WTC11 (cell line): ENCODE measurements at places on chromosomes 11 and 22. TPM values are rescaled to one million over a fixed set of nuclear protein-coding genes. Genes with fewer than 3 reads are reported as not detected.

DNA sequence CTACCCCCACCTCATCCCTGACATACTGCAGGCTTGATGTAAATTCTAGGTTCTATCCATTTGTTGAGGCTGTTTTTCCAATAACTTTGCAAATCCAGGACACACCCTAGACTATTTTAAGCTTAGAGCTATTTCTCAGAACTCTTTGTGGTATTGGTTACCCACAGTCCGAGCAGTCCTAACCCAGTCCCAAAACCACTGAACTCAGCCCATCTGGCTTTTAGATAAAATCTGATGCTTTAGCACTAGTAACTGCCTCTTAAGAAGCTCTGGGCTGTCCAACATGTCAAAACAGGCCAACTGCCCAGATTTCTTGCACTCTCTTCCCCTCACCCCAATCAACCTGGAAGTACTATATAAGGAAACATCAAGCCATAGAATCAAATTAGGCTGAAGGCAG lies 344.4 kb upstream of the CADM1 start:
- no peak overlapping the region for H3K27ac ChIP-seq
- peaks cover 6% of the 10 kb centered on the region for H3K27me3 ChIP-seq
- H3K4me1 ChIP-seq = no peaks in the 10 kb centered on the region
- H3K4me3 ChIP-seq = no peak overlapping the region
- no peak for DNase-seq

DNA sequence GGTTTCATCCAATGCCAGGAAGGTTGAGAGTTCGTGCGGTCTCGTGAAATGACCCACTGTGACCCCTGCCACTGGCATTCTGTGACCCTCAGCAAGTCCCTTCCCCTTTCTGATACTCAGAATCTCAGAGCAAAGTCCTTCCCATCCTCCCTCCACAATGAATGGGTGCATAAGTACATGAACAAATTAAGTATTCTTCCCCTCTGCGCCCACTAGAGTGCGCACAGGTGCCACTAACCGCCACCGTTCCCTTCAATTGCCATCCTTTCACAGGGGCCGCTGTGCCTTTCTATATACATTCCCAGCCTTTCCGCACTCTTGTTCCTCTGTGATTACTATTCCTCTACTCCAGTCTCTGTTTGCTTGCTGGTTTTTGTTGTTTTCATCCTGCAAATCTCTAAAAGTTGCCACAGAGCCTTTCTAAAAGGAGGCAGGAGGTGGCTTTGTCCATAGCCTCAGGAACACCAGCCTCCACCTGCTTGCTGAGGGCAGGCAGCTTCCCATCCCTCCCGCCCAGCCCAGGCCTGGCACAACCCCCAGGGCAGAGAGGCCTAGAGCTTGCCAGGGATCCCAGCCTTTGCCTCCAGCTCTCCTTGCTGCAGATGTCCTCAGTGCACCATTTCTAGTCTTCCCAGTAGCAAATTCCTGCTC lies 6.7 kb upstream of the AP1B1 start:
- H3K27me3 ChIP-seq = no peaks in the 10 kb centered on the region
- peak; percentile 77 for DNase-seq
- no peak overlapping the region for H3K4me3 ChIP-seq
- no peaks in the 10 kb centered on the region for H3K36me3 ChIP-seq

DNA sequence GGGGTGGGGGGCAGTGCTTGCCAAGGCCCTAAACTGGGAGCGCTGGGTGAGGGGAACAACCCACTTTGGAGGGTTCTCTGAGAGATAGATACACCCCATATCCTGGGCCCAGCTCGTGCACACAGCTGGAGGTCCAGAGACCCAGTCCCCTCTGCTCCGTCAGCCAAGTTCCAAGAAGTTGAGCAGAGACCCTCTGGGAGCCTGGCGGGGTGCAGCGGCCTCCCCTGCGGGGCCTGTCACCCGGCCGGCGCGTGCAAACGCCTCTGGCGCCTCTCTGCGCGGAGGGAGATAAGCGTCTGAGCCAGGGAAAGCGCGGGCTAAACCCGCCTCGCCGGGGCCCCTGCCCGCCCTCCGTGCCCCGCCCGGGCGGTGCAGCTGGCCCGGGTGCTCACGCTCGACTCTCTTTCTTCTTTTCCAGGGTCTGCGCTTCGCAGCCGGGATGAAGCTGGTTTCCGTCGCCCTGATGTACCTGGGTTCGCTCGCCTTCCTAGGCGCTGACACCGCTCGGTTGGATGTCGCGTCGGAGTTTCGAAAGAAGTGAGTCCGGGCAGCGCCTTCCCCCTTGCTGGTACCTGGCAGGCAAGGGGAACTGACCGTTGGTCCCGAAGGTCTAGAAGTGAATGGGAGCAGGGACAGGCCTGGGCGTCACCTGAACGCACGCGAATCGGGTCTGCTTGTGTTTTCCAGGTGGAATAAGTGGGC lies 540 bp downstream of the ADM start:
- peaks cover 8% of the 10 kb centered on the region for H3K36me3 ChIP-seq
- peak overlapping the region; percentile 97 for H3K4me3 ChIP-seq
- H3K4me1 ChIP-seq = peaks cover 40% of the 10 kb centered on the region
- peak; percentile 40 for DNase-seq
- H3K27ac ChIP-seq = peak overlapping the region; percentile 57; the same call in 1 of the 2 replicates

DNA sequence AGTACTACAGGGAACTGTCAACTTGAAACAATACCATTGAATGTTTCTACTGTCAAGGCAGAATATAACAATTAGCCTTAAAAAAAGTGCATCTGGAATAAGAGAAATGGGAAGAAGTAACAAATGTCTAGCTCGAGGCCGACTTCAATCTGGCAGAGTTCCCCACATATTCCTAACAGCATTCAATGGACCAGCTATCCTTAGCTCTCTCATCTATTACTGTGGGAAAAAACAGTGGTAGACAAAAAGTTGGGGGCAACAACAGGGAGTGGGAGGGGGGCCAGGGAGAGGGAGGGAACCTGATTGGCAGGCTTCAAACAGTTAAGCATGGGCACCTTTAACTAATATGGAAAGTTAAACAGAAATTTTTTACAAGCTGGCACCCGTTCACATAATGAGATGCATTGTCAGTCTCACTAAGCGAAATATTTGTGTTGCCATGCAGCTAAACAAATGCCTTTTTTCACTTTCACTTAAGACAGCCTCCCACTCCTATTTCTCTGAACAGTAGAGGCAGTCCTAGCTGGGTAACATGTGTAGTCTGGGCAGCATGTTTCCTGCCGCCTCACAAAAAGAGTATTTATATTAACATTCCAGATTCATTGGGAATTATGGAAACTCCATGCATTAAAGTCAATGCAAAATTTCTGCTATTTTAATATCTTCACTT lies 62.2 kb upstream of the SOX6 start:
- no peak overlapping the region for H3K4me3 ChIP-seq
- H3K4me1 ChIP-seq = no peaks in the 10 kb centered on the region
- no peak for DNase-seq

GRCh38 chr11:6705905-6706535 lies 22.9 kb upstream of the MRPL17 start:
- peak; percentile 44 for DNase-seq
- H3K4me1 ChIP-seq = peaks cover 16% of the 10 kb centered on the region
- peaks cover 8% of the 10 kb centered on the region; the same call in 1 of the 2 replicates for H3K27me3 ChIP-seq

DNA sequence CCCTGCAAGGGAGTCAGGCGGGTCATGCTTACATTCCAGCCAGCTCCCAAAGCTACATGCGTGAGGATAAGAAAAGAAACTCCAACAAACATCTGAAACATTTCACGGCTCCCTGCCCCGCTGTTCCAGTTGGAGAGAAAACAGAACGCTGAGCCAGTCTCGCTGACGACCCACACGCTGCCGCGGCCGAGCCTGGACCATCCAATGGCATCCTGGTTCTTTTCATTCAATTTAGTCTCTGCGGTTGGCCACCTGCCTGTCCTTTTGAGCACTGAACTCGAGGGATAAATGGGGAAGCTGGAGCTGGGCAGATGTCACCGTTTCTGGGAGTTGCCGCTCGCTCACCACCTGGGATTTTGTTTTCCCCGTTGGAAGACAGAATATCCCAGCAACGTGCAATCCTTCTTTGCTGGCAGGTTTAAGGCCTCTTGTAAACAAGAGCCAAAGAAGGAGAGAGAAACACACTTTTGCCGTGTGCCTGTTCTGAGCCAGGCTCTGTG lies 45.3 kb upstream of the SHISAL1 start:
- no peaks in the 10 kb centered on the region for H3K27me3 ChIP-seq
- H3K4me3 ChIP-seq = no peak overlapping the region
- H3K27ac ChIP-seq = no peak overlapping the region
- peaks cover 13% of the 10 kb centered on the region for H3K4me1 ChIP-seq

GRCh38 chr11:21119411-21119810 lies 450.0 kb downstream of the NELL1 start:
- no peak overlapping the region for H3K27ac ChIP-seq
- no peak for DNase-seq
- peaks cover 4% of the 10 kb centered on the region; the same call in 1 of the 2 replicates for H3K4me1 ChIP-seq
- H3K4me3 ChIP-seq = no peak overlapping the region

GRCh38 chr11:81332276-81332675 lies 1401.4 kb downstream of the FAM181B start:
- DNase-seq = no peak
- H3K27ac ChIP-seq = no peak overlapping the region

DNA sequence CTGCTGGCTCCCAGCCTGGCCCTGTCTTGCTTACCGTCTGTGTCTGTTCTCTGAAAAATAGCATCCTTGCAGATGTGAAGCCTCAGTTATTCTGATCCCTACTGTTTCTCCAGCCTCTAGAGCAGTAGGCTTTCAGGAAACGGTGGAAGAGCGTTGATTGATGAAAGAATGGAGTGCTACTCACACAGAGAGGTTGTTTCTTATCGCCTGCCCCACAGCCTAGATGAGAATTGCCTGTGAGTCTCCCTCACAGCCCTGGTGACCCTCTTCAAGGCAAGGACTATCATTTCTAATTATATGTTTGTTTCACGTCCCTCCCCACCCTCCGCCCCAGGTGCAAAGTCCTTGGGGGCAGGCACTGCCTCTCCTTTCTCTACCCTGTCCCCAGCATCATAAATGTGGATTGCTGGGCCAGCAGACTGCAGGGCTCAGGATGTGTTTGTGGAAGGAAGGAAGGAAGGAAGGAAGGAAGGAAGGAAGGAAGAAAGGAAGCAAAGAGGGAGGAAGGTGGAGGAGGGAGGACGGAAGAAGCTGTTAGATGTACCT lies 575.3 kb upstream of the B3GAT1 start:
- peaks cover 11% of the 10 kb centered on the region for H3K27me3 ChIP-seq
- H3K4me1 ChIP-seq = peaks cover 60% of the 10 kb centered on the region
- H3K4me3 ChIP-seq = no peak overlapping the region; the same call in 1 of the 2 replicates
- no peaks in the 10 kb centered on the region for H3K36me3 ChIP-seq
- no peak for DNase-seq

DNA sequence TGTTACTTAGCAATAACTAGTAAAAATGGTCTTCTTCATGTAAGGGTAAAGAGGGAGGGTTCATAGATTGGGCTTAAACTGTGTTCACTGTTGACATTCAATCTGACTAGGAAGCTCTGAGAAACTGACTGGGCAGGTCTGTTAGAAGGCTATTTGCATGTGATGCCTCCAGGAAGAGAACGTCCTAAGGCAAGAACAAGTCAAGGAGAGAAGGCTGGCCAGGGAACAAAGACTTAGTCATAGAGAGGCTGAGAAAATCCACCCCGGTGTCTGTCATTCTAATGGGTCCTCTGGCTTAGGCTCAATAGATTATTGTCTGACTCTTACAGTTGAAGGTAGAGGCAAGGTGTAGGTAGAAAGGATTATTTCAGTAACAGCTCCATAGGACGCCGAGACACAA lies 50.3 kb upstream of the CD44 start:
- no peak for DNase-seq
- no peaks in the 10 kb centered on the region for H3K36me3 ChIP-seq
- no peak overlapping the region for H3K4me3 ChIP-seq
- peaks cover 4% of the 10 kb centered on the region for H3K4me1 ChIP-seq

DNA sequence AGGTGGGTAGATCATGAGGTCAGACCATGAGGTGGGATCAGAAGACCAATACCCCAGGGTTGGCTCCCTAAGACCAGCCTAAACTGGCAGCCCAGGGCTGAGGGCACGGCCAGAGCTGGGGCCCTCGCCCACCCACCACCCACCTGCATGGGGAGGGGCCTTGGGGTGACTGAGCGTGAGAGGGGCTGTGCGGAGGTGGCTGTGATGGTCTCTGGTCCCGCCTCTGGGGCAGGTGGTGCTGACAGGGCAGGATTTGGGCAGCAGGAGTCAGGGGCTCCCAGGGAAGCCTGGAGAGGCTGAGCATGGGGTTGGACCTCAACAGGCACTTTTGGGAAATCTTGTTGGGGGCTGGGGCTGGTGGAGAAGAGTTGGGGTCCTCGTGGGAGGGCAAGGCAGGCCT lies 39.8 kb upstream of the MUC5AC start:
- DNase-seq = peak; percentile 8
- H3K4me3 ChIP-seq = no peak overlapping the region

DNA sequence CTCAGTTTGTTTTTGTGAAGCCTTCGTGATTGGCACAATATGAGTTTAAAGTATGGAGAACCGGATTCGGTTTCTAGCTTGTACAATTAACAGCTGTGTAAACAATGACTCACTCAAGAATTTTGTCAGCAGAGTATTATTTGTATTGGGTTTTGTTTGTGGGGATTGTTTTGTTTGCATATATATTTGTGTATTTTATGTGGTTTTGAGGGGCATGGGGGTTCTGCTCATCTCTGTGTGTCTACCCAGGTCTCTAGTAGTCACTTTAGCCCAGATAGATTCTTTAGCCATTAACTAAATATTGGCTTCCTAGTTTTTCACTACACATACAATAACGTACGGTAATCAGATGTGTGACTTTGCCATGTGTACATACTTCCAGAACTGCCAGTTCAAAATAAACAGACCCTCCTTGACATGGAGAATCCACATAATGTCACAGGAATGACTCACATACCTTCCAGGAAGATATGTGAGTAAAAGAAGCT lies 7.5 kb upstream of the MS4A7 start:
- H3K4me3 ChIP-seq = no peak overlapping the region
- H3K36me3 ChIP-seq = peaks cover 17% of the 10 kb centered on the region
- H3K27ac ChIP-seq = no peak overlapping the region
- peaks cover 44% of the 10 kb centered on the region for H3K4me1 ChIP-seq
- no peaks in the 10 kb centered on the region for H3K27me3 ChIP-seq

GRCh38 chr22:38017272-38017920 lies 33.0 kb upstream of the SOX10 start:
- no peak overlapping the region for H3K27ac ChIP-seq
- peaks cover 12% of the 10 kb centered on the region for H3K27me3 ChIP-seq

- peak overlapping the region; percentile 52; the same call in 1 of the 2 replicates for H3K27ac ChIP-seq
- DNase-seq = no peak
- H3K4me3 ChIP-seq = no peak overlapping the region
These were observed 77.4 kb downstream of the SWAP70 start for GRCh38 chr11:9741260-9741659.

GRCh38 chr11:125903711-125904659 lies at the start of gene DDX25:
Gene DDX25, plus strand, starts transcription at chr11:125904508. Its CDS starts 10 bp downstream, at chr11:125904518.
- H3K4me1 ChIP-seq = peaks cover 10% of the 10 kb centered on the region
- peaks cover 24% of the 10 kb centered on the region for H3K36me3 ChIP-seq
- peak; percentile 78 for DNase-seq
- H3K27me3 ChIP-seq = peaks cover 29% of the 10 kb centered on the region
- H3K27ac ChIP-seq = peak within 1 kb of the TSS; percentile 93

The MRGPRF gene
- total RNA-seq = 3.8 to 6.5 TPM (median 5.5 TPM) in 3 replicates

The HPS4 gene
- 41.1 to 48.1 TPM (median 42.7 TPM) in 3 replicates for total RNA-seq

The PTPN5 gene
- total RNA-seq = 4.5 to 7.4 TPM (median 6.7 TPM) in 3 replicates
